Effector memory CD4-positive, alpha-beta T cell (primary cell): ENCODE measurements at places on chromosomes 5 and 9.
A peak's percentile ranks its signal among the peaks of the same experiment; 100 is the strongest.

GRCh38 chr5:176733406-176734262 is 76.7 kb upstream of the UNC5A start:
- DNase-seq: no peak

- DNase-seq: no peak
These were observed 625 bp upstream of the OLFM1 start for GRCh38 chr9:135086597-135087488.

GRCh38 chr5:147882586-147883313 is 4.2 kb downstream of the SCGB3A2 start:
- no peak for DNase-seq

DNA sequence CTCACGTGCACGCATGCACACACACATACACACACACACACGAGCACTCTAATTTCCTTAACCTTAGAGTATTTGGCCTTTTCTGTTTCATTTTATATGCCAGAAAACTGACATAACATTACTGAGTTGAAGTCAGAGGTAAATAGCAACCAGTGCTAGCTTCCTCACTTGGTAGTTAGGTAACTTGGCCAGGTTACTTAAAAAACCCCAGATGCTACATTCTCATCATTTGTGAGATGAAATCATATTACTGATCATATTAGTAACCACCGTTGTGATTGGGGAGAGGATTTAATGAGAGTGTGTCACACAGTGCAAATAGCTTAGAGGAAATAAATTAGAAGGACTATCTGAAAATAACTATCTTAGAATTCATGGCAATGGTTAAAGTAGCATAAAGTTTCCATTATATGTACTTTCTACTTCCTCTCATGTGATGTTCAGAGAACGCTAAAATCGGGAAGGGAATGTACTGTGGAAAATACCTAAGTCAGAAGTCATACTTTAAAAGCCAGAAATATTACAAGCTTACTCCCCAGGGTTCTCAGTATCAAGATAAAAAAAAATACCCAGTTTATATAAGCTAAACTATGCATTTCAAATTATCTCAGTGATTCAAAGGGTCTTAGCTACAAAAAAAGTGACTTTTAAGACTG is 120.5 kb downstream of the TUSC1 start:
- no peak for DNase-seq

GRCh38 chr9:80285326-80285725 is 713.6 kb downstream of the TLE4 start:
- DNase-seq: no peak

DNA sequence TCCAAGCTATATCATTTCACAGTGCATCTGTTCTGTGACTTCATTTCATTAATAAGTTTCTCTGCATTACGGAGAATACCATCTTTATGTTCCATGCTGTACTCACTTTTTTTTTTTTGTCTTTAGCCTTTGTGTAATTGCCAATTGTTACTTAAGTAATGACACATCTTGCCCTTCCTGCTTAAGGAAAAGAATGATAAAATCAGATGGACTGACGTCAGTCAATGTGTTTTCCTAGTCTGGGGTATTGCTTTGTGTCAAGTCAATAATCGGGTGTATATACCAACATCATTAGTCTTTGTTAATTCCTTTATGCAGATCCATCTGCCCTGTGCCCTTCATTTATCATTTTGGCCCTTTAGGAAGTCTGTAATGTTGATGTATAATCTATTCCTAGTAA is 133.5 kb downstream of the CD180 start:
- no peak for DNase-seq

DNA sequence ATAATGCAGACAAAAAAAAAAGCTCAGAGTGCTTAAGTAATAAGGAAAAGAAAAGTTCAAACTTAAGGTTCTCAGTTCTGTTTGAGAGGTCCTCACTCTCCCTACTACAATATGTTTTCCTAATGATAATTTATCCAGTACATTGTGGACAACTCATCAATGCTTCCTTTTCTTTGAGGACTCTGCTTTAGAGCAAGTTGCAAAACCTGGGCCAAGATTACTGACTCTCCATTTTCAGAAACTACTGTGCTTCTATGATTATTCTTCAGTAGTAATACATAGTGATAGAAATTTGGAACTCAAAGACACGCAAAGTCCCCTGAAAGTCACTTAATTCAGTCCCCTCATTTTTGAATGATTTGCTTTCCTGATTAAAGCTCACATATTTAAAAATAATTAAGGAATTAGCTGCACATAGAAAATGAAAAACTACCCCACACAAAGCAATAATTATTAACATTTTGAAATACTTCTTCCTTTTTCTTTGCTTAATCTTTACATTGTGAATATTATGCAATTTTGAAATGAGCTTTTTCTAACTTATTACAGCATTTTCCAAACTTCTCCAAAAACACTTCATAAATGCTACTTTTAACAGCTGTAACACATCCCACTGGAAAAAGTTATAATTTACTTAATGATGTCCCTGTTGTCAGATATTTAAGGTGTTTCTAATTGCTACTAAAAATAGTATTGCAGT is 11.2 kb downstream of the CDKN2A start:
- no peak for DNase-seq

DNA sequence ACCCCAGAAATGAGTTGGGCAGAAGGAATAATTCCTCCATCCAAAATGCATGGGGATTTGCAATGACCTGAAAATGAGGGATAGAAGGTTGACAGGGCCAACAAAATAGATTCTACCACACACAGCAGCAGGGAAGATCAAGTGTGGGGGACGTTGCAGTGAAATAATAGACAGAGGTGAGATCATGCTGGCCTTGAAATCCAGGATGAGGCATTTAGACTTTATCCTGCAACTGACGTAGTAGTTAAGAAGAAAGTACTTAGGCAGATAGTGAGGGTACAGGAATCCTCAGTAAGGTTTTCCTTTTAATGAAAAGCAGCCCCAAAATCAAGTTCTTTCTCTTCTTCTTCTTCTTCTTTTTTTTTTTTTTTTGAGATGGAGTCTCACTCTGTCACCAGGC is 31.6 kb upstream of the TGFBR1 start:
- no peak for DNase-seq

DNA sequence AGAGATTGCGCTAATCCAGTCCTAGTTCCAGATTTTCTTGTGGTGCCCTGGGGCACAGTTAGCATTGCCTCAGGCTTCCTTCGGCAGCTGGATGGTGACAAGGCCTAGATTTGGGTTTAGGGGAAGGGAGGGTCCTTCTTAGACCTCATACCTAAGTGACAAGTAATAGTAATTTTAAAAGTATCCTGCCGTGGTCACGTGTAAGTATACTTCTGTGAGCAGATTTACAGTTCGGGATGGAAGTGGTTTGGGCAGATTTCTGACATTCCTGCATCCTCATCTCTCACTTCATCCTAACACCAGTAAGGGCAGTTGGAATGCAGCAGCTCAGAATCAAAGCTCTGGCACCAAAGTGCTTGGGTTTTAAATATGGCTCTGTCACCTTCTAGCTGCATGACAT is 71.6 kb downstream of the LRRC70 start:
- DNase-seq: no peak

DNA sequence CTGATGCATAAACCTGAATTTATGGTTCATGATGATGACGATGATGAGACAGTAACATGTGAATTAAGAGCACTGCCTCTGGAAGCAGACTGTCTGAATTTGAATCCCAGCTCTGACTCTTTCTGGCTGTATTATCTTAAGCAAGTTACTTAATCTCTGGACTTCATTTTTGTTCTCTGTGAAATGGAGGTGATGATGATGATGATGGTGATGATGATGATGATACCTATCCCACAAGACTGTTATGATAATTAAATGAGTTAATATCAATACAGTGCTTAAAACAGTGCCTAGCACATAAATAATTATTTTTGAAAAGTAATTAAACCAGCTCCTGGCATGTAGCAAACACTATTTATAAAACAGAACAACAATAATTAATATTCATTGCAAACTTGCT is 13.2 kb upstream of the AGGF1 start:
- no peak for DNase-seq

- DNase-seq: no peak
These were observed 262.1 kb downstream of the GABRB2 start for GRCh38 chr5:161284445-161284844.

- DNase-seq: no peak
These were observed 170.1 kb downstream of the GABBR2 start for GRCh38 chr9:98538626-98539031.

- no peak for DNase-seq
These were observed 350.1 kb upstream of the IRX2 start for GRCh38 chr5:3101561-3101960.

GRCh38 chr5:55601204-55601618 is 66.4 kb upstream of the PLPP1 start:
- DNase-seq: no peak

DNA sequence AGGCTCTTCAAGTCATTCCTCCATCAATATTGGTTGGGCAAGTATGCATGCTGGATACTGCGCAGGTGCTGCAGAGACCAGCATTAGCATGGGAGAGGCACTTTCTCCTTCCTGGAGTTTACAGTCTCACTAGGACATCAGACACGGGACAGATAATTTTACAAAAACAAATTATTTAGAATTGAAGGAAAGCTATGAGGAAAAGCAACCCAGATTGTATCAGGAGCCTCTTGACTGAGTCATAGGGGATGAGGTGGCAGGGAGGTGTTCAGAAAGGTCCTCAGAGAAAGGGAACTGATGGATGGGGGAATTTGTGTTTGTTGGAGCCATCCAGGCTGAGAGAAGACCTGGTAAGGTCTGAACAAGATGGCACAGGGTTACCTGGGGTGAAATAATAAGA is 24.5 kb upstream of the RAB14 start:
- DNase-seq: no peak

- DNase-seq: no peak
These were observed 123.0 kb upstream of the KCNN2 start for GRCh38 chr5:114238771-114239313.

DNA sequence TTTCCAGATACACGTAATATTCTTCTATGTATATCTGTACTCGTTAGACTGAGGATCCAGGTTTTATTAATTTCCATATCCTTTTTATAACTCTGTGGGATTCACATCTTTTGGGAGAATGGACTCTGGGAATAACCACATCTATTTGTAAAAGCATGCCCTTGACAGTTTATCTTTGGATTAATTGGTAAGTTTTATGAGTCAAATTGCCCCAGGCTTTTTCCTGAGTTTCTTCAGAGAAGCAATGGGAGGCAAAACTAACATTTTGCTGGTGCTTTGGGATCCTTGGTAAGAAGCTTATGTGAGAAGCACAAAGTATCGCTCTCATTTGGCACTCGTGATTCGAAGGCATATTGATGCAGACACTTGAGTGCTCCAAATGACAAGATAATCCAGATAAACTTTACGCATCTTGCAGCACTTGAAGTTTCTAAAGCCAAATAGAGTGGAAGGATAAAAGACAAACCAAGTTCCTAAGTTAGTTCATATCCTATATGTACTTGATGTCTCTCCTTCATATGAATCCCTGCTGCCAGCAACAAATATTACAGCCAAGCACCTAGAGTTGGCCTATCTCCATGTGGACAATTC is 324.7 kb downstream of the TLE4 start:
- no peak for DNase-seq

DNA sequence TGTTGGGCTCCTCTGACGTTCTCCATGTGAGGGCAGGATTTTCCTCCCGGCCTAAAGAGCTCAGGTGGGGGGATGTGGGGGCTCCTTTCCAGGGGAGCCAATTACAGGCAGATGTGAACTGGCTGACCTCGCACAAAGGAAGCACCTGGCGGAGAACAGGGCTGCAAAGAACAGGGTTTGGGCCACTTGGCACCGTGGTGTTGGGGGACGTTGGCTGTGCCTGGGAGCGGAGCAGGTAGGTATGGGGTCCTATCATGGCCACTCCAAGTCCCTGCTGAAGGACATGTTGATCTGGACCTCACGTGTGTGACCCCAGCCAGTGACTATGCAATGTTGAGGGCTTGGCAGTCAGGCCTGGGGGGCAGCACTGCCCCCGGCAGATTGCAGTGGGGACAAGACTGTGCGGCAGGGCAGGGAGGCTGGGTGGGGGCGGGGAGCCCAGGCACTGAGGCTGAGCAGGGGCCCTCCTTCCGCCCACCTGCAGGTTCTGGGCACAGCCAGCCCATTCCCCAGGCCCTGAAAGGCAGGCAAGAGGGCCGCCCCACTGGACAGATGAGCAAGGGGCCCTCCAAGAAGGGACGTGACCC is 19.4 kb downstream of the FIBCD1 start:
- no peak for DNase-seq

GRCh38 chr5:2896371-2897275 is 145.1 kb upstream of the IRX2 start:
- DNase-seq: no peak

- no peak for DNase-seq
These were observed 63.0 kb upstream of the TAF11L2 start for GRCh38 chr5:17434982-17435381.

DNA sequence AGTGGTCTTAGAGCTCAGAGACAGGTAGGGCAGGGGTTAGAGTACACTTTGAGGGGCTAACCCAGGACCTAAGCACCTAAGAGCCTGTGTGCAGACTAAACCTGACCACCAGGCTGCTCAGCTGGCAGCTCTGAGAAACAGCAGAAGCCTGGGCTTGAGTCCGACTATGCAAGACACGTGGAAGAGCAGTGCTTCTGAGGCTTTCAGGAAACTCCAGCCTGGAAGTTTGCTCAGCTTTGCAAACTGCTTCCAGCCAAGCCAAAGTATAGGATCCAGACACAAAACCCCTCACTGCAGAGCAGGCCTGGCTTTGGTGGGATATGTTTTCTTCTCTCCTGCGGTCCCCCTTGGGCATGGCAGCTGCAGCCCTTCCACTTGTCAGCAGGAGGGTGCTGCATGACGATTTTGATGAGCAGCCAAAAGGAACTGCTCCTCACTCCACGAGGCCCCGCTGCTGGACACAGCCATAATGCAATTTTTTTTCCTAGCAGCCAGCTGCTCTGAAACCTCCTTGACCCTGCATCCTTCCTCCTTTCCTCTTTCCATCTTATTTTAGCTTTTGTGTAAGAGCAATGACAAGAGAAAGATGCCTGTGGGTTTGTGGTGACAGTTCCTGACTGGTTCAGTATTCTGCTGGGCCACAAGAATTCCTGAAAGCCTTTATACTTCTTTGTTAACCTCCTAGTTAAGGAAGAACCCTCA is 123.1 kb downstream of the LIFR start:
- DNase-seq: no peak

GRCh38 chr9:83965350-83966208 is 14.4 kb downstream of the HNRNPK start:
- no peak for DNase-seq

DNA sequence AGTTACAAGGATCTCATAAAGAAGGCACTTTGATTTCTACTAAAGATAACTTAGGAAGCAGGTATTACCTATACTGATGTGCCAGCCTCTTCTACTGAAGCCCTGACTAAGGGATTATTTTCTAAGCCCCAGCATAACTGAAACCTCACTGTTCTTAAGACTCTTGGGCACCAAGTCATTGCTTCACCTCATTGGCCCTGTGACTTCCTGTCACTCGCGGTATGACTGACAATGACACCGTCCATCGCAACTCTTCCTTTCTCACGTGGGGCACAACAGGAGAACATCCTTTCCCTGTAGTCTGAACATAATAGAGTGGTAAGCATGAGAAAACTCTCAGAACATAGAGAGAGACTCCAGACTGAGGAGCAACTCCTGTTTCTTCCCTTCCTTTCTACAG is 6.4 kb downstream of the OR2V2 start:
- DNase-seq: no peak

- DNase-seq: no peak
These were observed 107.2 kb upstream of the CKMT2 start for GRCh38 chr5:81125959-81126358.

GRCh38 chr5:1111727-1112289 is at the start of gene SLC12A7:
TSS of gene SLC12A7 (minus strand) at chr5:1112063. CDS start at chr5:1111991, 72 bp downstream.
- peak; percentile 46 for DNase-seq
